Body of pancreas (tissue), 4 donors: ENCODE measurements at places on chromosomes 16 and 17. TPM values are rescaled to one million over a fixed set of nuclear protein-coding genes. Genes with fewer than 3 reads are reported as not detected.

GRCh38 chr16:13992322-13992721 is 72.4 kb downstream of the ERCC4 start:
- no peak for DNase-seq
- H3K27ac ChIP-seq, result no peak overlapping the region
- H3K27me3 ChIP-seq, result no peaks in the 10 kb centered on the region
- no peaks in the 10 kb centered on the region for H3K36me3 ChIP-seq
- no peaks in the 10 kb centered on the region for H3K4me1 ChIP-seq

GRCh38 chr16:3492356-3492755 is 2.9 kb downstream of the C16orf90 start:
- no peak for DNase-seq
- peaks cover 7% of the 10 kb centered on the region for H3K4me1 ChIP-seq
- no peak overlapping the region for H3K4me3 ChIP-seq

DNA sequence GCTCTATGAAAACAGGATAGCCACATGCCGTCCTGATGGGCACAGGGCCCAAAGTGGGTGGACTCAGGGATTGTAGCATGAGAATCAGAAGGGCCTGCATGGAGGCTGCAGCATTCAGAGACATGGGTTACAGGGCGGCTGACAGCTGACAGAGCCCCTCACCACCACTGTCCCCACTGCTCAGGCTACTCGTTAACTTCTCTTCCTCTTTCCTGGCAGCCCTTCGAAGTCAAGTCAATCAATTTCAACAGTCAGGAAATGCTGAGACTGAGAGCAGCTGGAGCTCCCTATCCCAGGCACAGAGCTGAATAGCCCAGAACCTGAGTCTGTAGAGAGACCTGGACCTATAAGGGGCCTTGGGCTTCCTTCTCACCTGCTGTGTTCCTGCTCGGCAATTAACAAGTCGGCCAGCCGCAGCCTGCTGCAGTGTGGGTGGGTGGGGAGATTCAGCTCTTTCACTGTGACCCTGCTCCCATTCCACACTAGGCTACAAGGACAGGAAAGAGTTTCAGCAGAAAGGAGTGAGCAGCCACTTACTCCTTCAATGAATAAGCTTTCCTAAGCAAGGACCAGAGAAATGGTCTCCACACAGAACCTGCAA is 76.9 kb downstream of the TEX14 start:
- no peak overlapping the region for H3K4me3 ChIP-seq
- no peak for DNase-seq
- no peaks in the 10 kb centered on the region for H3K4me1 ChIP-seq
- H3K36me3 ChIP-seq, result no peaks in the 10 kb centered on the region
- no peaks in the 10 kb centered on the region for H3K27me3 ChIP-seq

DNA sequence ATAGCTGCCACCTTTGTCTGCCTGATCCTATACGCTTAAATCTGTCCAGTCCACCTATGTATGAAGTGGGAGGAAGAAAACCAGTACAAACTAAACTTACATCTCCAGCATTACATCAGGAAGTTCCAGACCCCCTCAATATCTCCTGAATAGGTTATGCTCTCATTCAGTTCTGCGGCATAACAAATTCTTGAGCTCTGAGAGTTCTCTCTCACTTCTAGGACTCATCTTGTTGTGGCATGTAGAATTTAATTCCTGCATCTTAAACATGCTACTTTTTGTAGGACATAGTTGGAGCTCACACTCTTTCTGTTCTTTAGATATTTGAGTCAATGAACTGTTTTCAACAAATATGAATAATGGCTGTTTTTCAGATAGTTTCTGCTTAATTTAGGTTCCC is 662.5 kb downstream of the CDH11 start:
- no peak for DNase-seq
- no peaks in the 10 kb centered on the region for H3K27me3 ChIP-seq
- no peaks in the 10 kb centered on the region for H3K36me3 ChIP-seq
- no peak overlapping the region for H3K4me3 ChIP-seq

Gene INCA1
- total RNA-seq, result not detected

- H3K4me3 ChIP-seq, result no peak overlapping the region
- DNase-seq, result no peak
- H3K4me1 ChIP-seq, result no peaks in the 10 kb centered on the region
- H3K27ac ChIP-seq, result no peak overlapping the region
- H3K36me3 ChIP-seq, result no peaks in the 10 kb centered on the region
- no peaks in the 10 kb centered on the region for H3K27me3 ChIP-seq
Observed at GRCh38 chr16:79658301-79659033, 57.9 kb upstream of the MAF start.

DNA sequence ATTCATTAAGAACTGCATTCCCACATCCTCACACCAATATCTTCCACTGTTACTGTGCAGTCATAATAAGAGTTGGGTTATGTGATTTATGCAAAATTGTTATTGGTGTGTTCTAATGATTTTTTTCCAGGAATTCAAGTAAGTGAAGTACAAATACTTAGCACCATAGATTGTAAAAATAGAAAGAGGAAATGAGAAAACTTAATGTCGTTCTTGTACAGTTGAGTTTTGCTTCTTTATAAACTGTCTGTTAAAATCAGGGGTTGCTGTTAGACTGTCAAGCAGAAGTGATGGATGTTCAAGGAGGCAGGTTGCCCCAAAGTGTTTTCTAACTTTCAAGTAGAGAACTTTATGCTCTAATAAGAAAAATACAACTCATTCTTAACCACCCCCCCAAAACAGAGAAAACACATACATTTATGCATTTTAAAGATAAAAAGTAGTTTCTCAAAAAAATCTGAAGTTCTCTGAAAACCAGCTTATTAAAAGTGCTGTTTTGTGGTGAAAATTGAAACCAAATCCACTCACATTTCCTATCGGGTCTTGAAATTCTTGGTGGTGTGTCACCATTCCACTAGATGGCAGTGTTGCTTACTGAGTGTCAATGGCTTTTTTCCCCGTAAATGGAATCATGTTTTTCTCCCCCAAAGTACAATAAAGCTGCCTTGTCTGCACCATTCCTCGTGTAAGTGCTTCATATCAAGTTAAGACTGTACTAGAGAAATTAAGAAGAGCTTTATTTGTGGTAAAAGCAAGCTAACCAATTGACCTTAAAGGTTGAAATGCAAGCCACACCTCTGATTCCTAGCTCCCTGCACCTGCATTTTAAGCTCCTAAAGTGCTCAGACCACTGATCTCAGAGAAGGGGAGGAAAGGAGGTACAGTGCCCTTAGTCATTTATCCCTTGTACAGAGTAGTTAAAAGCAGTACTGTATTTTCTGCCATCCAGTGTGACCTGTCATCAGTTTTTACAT is 4.7 kb upstream of the IGSF6 start:
- no peaks in the 10 kb centered on the region for H3K36me3 ChIP-seq
- H3K4me1 ChIP-seq, result peaks cover 21% of the 10 kb centered on the region
- DNase-seq, result peak; percentile 25
- H3K4me3 ChIP-seq, result no peak overlapping the region
